Mesenteric fat pad (tissue), 1 donor: ENCODE measurements at places on chromosomes 1 and 21. TPM values are rescaled to one million over a fixed set of nuclear protein-coding genes. Genes with fewer than 3 reads are reported as not detected.

AMY2A gene
- total RNA-seq: 2.7 TPM

ABCG1 gene
- total RNA-seq: 25.9 TPM

KCNQ4 gene
- total RNA-seq: 1.4 TPM

IGFN1 gene
- total RNA-seq: not detected

ATP5IF1 gene
- 50.7 TPM for total RNA-seq

PODN gene
- total RNA-seq: 86.3 TPM

REN gene
- 1.3 TPM for total RNA-seq

GRCh38 chr1:43861337-43861736 lies 72.3 kb upstream of the ARTN start:
- no peak for DNase-seq

GRCh38 chr1:118717893-118718292 lies 270.2 kb downstream of the TBX15 start:
- no peak for DNase-seq

GRCh38 chr1:184664042-184664660 lies 90.5 kb downstream of the EDEM3 start:
- peak; percentile 94 for DNase-seq

DNA sequence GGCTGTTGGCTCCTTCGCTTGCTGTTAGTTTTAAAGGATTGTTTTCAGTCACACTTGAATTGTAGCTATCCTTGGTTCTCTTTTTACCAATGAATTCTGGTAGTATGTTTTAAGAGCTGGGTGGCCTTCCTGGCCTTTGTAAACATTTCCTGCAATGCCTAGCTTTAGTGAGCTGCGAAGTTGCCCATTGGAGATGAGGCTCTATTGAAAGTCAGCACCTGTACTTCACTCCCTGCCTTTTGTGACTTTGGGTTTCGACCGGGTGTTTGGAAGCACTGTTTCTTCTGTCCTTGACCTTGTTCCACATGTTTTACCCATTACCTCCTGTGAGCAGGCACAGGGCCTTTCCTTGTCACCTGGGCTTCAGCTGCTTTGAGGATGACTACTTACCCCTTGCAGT lies 64.7 kb downstream of the DYRK1A start:
- DNase-seq: no peak

DNA sequence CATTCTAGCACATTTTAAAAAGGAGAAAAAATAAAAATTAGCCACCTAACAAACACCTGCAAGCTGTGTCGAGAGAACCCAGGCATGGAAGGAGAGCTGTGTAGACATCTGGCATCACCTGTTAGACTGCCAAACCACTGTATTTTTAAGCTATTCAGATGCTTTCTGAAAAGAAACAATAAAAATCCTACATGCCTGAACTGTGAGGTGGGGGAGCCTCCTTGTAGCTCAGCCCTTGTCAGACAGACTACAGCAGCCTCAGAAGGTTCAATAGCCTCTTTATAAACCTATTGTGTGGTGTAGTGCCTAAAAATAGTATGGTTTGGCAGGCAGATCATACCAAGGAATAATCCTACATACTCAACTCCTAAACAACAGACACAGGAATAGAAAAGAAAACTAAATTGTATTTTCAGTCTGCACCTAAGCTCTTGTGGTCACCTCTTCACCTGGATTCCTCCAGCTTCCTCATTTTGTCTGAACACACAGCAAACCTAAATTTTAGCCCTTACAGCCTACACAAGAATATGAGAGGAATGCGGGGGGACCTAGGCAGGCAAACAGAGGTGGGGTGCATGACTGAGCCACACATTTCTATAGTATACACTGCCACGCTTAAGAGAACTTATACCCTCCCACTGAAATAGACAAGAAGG lies 67.0 kb downstream of the SIPA1L2 start:
- DNase-seq: no peak

DNA sequence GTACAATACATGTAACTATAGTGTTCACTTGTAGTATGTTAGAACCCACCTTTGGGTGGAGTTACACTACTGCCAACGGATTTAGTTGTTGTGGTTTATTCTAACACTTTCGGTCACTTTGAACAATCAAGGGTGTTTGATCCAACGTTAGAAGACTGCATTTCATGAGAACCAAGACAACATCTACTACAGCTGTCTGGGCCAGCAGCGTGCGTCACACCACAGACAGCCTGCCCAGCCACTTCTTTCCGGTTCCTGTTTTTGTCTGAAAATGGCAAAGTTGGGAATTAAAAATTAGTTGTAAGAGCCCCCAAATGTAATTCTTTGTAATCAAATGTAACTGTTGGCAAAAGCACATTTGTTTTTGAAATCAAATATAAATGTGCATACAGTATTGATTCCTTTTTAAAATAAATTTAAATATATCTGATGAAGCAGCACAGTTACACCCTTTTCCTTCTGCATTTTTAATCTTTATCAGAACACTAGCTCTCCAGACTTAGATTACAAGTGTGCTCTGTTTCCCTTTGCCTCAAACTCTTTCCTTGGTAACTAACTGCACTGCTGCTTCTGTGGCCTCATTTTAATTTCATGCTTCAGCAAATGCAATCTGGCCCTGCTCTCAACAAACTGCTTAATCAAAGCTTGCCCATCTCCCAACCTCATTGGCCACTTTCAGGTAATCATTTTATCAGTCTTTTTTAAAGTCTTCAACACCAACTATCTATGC lies 86.6 kb upstream of the DPH5 start:
- DNase-seq: no peak

DNA sequence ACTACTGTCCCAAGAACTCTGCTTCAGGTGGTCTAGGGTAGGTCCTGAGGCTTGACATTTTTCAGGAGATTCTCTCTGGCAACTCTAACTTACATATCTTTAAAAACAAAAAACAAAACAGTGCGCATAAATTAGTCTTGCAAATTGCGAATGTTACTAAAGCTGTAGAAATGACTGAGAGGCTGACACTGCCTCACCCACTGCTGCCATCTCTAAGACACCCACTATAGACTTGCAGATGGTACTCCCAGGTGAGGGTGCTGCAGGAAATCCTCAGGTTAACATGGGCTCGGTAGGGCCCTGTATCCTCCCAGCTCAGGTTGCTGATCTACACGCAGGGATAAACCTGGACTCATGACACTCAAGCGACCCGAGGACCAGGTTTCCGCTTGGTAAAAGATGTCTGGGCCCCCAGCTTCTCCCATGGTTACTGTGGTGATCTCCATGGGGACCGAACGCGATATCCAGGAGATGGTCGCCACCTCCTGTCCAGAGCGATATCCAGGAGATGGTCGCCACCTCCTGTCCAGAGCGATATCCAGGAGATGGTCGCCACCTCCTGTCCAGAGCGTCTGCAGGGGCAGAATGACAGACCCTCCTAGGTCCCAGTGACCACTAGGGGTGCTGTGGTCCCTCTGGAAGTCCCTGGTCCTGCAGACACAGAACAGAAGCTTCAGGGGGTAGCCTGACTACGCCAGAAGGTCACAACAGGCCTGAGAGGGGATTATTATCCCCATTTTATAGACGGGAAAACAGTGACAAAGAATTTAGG lies 16.2 kb upstream of the LY9 start:
- no peak for DNase-seq

GRCh38 chr1:162649583-162649982 lies 17.3 kb downstream of the DDR2 start:
- DNase-seq: no peak

- DNase-seq: no peak
These were observed 4.5 kb downstream of the PAFAH2 start for GRCh38 chr1:25993197-25993951.
